ENCODE measurements at places on chromosomes 2 and 18.

GRCh38 chr2:96872591-96873349 is 2.9 kb upstream of the SEMA4C start:
- no peak for DNase-seq

DNA sequence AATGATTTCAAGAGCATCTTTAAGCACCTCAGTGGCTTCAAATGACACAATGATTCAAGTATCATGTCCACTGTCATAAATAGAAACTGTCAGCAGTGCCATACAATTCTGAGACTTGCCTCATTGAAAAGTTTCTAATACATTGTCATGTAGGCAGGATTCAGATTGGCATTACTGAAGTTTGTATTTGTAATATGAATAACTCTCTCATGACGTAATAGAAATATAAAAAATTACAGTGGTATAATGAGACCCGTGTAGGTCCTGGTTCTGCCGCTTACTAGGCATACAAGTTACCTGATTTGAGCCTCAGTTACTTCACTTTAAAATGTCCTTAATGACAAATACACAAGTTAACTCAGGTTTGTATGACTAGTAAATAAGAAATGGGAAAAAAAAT is 1536.2 kb upstream of the NXPH2 start:
- no peak for DNase-seq

DNA sequence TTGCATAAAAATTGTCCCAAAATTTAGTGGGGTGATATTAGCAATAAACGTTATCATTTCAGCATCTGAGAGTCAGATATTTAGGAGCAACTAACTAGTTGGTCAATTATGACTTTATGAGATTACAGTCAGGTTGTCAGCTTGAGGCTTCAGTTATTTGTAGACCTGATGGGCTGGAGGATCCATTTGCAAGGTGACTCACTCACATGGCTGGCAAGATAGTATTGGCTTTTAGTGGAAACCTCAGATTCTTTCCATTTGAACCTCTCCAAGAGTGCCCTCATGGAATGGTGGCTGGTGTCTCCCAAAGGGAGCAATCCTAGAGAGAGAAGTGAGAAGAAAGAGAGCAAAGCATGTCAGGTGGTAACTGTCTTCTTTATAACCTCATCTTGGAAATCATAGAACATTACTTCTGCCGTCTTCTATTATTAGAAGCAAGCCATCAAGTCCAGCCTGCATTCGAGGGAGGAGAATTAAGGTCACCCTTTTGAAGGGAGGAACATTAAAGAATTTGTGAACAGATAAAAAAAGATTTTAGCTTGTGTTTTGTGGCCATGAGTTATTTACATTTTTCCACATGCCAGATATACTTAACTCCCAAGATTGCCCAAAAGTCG is 92.5 kb downstream of the HAUS1 start:
- no peak for DNase-seq

- no peak for DNase-seq
These were observed 219.9 kb upstream of the FBXO11 start for GRCh38 chr2:48126162-48126561.

- DNase-seq: no peak
These were observed 125.3 kb upstream of the ZEB2 start for GRCh38 chr2:144645083-144645778.

DNA sequence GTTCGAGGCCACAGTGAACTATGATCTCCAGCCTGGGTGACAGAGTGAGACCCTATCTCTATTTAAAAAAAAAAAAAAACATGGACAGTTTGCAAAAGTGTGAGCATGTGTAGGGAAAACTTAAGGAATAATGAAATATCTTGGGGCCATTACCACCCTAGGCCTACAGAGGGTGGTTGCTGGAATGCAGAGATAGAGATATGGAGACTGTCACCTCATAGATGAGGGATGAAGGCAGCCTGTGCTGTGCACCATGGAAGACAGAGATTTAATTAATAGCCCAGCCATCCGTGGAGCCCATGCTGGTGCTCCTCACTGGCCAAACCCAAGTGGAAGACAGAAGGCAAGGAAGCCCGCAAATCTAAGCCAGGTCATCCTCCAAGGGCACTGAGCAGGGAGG is 16.6 kb upstream of the CEP68 start:
- DNase-seq: no peak

GRCh38 chr2:216776066-216776850 is 80.9 kb upstream of the IGFBP5 start:
- no peak for DNase-seq

GRCh38 chr2:150133623-150134022 is 353.8 kb downstream of the RND3 start:
- no peak for DNase-seq

GRCh38 chr2:36330473-36331395 is 24.8 kb upstream of the CRIM1 start:
- no peak for DNase-seq

GRCh38 chr2:162035981-162036380 is 38.0 kb downstream of the DPP4 start:
- no peak for DNase-seq

DNA sequence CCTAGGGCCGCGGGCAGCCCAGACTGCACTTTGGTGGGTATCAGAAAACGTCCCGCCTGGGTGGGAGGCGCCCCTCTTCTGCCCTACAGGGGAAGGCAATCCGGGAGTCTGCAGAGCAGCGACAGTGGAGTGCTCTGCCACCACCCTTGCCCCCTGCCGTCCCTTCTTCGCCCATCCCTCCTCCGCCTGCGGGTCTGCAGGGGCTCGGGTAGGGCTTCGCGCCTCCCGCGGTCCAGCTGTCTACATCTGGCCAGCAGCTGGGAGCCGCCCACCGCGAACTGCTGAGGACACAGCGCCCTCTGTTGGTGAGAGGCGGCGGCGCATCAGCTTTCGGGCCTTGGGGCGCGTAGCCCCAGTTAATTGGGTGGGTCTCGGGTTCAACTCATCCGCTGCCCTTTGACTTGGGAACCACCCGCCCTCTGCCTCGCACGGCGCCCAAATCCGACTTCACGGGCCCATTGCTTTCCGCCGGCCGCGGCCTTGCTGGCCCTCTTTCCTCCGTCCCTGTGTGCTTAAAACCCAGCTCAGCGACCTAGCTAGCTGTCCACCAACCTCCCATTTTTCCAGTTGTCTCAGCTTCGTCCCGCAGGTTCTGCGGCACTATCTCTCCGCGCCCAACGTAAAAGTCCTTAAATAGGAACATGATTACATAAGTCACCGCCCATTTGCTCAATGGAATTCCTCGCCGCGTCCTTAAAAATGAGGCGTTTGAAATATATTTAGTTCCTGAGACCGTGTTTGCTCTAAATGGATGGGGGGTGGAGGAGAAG is 17.6 kb downstream of the WNT10A start:
- no peak for DNase-seq

- DNase-seq: no peak
These were observed 47.0 kb downstream of the CYP27C1 start for GRCh38 chr2:127173057-127173456.

GRCh38 chr2:151470556-151470955 is 60.9 kb downstream of the RIF1 start:
- DNase-seq: no peak

Data from activated CD8-positive, alpha-beta memory T cell treated with anti-CD3 and anti-CD28 coated beads for 1 hour (primary cell).